ENCODE measurements at places on chromosomes 6 and 20.
A peak's percentile ranks its signal among the peaks of the same experiment; 100 is the strongest.

DNA sequence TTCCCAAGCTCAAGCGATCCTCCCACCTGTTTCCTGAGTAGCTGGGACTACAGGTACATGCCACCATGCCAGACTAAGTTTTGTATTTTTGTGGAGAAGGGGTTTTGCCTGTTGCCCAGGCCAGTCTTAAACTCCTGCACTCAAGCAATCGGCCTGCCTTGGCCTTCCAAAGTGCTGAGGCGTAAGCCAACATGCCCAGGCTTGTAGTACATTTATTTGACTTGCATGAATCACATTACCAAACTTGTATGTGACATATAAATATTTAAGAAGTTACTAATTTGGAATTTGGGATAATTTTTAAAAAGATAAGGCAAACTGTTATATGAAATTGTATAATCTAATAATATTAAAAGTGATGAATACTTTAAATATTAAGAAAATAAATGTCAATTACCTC lies 157.6 kb downstream of the MCHR2 start:
- DNase-seq: no peak

DNA sequence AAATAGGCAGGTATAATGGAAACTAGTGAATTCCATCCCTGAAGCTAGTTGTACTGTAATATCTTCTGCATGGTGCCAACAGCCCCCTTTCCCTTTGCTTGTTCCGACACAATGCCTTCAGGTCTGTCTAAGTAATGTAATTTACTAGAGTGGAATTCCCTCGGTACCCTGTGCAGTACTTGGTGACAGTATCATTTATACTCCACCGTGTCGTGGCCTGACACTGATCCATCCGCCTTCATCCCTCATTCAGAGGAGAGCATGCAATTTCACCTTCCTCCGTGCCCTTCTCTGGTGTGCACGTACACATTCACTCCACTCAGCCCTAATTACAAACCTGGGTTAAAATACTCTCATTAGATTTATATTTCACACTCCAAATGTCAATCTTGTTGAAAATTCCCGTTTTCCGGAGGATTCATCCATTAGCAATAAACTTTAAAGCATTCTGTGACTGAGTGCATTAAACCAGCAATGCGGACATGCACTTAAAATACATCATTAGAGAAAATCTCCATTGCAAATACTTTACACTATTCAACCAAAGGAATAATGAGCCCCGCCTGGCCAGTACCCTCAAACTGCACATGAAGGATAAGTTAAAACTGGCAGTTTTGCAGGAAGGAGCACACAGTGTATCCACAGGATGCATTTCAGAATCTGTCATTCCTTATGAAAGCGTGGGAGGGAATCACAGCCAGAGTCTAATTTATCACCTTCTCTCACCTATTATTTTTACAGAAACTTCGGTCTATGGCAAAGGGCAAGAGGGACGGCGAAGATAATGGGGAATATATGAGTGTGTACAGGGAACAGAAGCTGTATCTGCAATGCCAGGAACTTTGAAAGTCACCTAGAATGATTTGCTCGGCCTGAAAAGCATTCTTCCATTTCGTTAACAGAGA lies 182.5 kb downstream of the GJA10 start:
- no peak for DNase-seq

DNA sequence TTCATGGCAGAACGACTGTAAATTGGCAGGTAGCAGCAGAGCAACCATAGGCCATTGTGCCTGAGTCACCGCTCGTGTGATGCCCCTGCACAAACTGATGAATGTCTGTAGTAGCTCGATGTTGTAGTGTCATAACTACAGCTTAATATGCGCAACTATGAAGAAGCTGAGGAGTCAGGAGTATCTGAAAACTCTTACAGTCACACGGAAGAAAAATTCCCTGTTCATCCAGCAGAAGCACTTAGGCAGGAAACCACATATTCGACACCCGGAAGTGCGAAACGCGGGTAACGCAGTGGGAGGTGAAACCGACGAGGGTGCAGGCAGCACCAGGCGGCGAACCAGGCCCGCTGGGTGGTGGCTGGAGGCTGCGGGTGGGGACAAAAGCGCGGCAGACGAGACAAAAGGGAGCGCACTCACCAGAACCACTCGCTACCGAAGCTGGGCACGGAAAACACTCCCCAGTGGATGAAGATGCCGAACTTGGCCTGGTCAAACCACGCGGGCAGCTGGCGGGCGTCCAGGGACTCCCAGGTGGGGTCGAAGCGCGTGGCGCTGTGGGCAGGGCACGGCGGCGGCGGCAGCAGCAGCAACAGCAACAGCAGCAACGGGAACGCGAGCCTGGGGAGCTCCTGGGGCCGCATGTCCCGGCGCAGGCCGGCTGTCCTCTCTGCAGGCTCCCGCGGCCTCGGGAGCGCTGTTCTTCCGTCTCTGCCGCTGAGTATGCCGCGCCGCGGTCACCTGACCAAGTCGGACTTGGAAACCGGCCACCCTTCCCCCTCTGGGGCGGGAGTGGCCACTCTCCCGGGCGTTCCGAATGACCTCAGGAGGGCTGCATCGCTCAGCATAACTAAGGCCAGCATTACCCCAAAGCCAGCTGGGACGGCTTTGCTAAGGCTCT lies at the start of gene FUCA2:
Gene FUCA2 (minus strand): TSS at position 730 of the 901 bp plus-strand sequence. CDS start 86 bp downstream, at position 644.
- peak; percentile 92 for DNase-seq

DNA sequence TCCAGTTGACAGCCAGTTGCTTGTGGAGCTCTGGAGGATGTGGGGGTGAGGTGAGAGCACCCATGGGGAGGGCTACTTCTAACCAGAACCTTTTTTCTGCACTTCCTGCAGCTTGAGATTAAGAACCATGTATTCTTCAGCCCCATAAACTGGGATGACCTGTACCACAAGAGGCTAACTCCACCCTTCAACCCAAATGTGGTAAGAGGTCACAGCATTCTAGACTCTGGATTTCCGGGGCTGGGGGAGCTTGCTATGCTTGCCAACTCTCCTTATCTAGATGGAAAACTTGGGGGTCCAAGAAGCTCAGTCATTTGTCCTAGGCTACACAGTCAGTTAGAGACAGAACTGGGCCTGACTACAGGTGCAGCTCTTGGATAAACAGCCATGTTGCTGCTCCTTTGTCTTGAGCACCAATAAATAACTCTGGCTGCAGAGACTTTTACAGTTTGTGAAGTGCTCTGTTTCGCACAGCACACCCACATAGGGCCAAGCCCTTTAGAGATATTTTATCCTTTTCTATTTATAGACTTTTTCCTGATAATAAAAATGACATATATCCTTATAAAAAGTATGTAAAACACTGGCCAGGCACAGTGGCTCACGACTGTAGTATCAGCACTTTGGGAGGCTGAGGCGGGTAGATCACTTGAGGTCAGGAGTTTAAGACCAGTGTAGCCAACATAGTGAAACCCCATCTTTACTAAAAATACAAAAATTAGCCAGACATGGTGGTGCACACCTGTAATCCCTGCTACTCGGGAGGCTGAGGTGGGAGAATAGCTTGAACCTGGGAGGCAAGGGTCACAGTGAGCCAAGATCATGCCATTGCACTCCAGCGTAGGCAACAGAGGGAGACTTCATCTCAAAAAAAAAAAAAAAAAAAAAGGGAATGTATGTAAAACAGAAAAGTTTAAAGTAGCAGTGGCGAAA lies 10.6 kb upstream of the IFT52 start:
- no peak for DNase-seq

GRCh38 chr6:117553142-117553541 lies 49.2 kb downstream of the GOPC start:
- no peak for DNase-seq

DNA sequence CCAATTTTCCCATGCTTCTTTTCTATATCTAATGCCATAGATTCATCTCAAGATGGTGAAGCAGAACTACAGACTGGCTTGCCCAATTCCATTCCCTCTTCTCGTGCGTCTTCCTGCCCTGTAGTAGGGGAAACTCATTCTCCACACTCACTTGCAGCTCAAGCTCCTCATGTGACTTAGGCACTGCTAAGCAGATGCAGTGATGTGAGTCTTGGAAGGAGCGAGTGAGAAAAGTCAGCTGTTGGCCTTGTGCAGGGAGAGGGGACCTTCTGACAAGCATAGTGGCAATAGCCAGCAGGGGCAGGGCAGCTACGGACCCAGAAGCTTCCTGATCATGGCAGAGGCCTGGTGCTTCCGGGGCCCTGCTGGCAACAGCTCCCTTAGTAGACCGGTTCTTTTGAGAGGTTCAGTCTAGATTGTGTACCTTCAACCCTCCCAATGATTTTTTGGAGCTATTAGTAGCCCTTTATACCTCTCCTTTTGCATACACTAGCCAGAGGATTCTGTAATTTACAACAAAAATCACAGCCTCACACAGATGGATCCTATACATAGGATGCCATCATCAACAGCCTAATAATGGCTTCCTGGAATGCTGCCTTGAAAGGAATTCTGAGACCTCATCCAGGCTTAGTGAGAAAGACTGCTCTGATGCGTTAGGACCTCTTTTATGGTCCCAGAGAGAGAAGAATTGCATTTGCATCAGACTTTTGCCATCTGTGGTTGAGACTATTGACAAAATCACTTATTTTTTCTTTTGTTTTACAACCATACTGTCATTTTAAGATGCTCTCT lies 121.5 kb upstream of the RIPOR2 start:
- DNase-seq: no peak

DNA sequence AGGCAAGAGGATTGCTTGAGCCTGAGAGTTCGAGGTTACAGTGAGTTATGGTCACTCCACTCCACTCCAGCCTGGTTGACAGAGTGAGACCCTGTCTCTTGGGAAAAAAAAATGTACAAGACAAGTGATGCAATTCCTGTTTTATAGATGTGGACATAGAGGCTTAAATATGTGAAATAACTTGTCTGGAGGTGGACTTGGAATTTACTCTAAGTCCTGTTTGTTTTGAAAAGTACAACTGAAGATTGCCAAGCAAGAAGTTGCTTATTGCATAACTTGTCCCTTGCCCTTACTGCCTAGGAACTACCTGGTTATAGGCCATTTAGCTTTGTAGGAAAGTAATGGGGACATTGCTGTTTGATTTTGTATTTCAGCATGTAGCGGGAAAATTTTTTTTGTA lies 26.0 kb upstream of the ADIG start:
- no peak for DNase-seq

GRCh38 chr6:151391471-151392413 lies at the start of gene ZBTB2:
TSS of gene ZBTB2 (minus strand) at chr6:151391559. CDS start at chr6:151373637, 17,922 bp downstream.
- DNase-seq: peak; percentile 92

DNA sequence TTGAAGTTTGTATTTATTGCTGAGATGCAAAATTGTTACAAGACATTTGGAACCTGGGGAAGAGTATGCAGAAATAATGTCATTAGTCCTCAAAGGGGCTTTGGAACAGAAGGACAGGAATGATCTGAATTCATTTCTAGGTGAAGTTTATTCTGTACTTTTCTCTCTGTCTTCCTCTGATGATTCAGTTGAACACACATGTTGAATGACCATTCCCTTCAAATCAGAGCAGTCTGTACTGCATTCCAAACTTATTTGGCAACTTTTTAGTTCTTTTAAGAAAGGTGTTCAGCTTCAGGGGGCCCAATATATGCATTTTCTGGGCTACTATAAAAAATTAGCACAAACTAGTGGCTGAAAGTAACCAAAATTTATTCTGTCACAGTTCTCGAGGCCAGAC lies 213.9 kb upstream of the LAMP5 start:
- no peak for DNase-seq

DNA sequence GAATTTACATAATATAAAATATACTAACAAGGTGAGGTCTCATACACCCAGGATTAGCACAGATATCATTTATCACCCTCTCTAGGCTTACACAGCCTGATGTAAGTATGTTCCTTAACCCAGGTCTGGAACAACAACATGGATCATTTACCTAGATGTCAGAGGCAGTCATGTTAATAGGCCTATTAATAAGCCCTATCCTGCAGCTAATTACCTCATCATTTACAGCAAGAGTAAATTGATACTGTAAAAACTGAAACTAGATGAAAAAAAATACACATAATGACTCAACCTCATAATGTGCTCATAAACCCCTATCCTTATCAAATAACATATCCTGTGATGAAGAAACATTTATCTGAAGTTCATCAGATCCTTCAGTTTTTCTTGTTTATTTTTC lies 334.3 kb upstream of the MANEA start:
- DNase-seq: no peak

Data from mesenchymal stem cell (in vitro differentiated cells and primary cell).